ENCODE measurements at places on chromosomes 5 and 9.

DNA sequence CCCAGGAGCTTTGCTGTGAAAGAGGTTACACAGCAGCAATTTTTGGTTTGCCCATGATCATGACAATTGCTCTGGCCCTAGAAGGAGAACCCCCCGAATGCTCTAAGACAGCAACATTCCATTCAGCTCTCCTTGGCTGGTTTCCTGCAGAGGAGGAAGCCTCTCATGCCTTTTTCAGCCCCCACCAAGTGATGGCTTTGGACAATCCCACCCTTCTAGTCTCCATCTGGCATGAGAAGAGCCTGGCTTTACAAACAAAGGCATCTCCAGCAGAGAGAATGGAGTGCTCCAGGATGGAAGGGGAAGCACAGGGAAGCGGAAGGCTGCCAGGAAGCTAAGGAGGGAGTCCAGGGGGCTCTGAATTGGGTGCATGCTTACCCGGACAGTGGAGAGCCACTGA lies 98.4 kb downstream of the CRB2 start:
- no peak for DNase-seq

- DNase-seq: no peak
Measured at GRCh38 chr5:135335031-135335828, 63.8 kb downstream of the MACROH2A1 start.

- no peak for DNase-seq
Measured at GRCh38 chr5:136403346-136403745, 38.0 kb upstream of the TRPC7 start.

DNA sequence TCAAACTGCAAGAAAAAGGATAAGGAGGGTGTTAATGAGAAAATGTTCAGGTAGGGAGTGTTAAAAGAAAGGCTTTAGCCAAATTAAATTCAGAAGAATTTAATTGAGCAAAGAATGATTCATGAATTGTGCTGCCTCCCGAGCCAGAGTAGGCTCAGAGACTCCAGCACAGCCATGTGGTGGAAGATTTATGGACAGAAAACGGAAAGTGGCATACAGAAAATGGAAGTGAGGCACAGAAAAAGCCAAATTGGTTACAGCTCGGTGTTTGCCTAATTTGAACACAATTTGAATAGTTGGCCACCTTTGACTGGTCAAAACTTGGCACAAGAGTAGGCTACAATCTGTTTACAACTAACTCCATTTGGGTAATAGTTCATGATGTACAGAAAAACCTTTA lies 9.6 kb upstream of the SLC30A5 start:
- DNase-seq: no peak

- DNase-seq: no peak
Measured at GRCh38 chr5:39219437-39219836, at the start of gene FYB1. TSS of gene FYB1 (minus strand) at chr5:39219563. CDS start at chr5:39202960, 16,603 bp downstream.

DNA sequence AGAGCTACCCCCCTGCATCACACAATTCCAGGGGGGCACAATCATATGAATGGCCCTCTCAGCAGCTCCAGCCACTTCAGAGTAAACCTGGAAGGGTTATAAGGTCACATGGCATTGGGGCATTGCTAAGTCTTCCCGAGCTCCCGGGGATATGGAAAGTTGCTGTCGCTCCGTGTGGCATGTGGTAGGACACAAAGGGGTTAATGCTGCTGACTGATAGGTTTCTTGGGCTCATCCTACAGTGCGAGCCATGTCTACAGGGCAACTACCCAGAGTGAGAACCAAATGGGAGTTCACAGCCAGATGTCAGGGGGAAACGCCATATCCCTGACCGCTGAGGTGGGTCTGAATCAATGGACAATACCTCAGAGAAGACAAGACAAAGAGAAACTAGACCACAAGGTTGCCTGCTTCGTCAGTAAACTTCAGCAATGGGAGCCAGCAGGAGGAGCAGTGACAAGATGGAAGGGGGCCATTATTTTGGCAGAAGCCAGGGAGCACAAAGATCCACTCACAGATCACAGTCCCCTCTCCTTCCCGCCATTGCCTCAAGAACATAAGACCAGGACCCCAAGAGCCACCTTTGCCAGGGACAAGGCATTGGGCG lies 52.4 kb upstream of the SHISAL2B start:
- DNase-seq: no peak

DNA sequence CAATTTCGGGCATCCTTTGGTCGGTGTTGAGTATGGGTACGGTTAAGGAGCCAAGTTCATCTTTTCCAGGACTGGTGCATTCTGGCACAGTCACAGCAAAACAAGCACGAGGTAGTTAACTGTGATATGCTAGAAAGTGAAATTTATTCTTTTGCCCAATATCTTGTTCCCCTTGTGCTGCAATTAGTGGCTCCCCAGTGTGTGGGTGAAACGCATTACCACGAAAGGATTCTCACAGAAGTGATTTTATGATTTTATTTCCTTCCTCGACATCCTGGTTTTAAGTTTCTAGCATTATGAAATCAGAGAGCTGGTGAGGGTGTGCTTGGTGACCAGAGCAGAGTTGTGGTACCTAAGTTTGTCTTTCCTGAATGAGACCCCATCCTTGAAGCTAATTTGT lies 1.5 kb downstream of the FRMPD1 start:
- no peak for DNase-seq

DNA sequence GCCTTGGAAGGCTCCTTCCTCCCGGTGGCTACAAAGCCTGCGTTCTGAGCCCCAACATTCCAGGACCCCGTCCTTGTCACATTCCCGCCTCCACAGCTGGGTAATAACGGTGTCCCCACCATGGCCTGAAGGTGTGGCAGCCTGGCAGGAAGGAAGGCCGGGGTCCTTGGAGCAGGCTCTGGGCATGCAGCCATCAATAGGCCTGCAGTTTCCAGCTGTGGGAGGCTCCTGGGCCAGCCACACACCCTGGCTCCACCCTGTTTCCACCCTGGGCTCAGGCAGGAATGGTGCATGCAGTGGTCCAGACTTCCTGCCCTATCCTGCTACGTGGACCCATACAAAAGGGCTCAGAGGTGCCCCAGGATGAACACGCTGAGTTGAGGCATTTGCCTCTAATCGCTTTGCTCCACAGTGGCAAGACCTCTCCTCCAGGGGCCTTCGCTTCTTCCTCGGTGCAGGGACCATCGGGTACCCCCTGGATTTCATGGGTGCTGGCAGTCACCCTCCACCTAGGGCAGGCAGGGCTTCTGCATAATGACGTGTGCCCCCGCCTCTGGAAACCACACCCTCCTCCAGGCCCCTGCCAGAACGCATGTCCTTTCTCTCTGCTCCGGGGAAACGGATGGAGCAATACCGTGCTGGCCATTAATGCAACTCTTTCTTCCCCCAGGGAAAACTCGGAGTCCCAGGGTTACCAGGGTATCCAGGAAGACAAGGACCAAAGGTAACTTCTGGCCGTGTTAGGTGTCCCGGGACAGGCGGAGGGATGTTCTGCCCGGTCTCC lies 95.1 kb upstream of the FCN2 start:
- DNase-seq: no peak

DNA sequence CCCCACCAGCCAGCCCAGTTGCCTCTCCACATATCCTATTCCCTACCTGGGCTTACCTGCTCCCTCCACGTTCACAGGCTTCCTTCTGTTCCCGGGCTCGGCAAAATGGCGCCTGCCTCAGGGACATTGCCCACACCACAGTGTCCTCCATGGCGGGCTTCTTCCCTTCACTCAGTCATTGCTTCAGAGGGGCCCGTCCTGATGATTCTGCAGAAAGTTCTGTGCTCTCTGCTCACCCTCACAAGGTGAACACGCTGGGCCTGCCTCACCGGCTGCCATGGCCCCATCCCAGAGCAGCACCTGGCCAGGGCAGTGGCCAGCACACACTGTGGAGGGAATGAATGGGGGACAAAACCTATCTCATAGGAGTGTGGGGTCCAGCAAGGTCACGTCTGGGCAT lies 313.0 kb downstream of the GADD45G start:
- no peak for DNase-seq

DNA sequence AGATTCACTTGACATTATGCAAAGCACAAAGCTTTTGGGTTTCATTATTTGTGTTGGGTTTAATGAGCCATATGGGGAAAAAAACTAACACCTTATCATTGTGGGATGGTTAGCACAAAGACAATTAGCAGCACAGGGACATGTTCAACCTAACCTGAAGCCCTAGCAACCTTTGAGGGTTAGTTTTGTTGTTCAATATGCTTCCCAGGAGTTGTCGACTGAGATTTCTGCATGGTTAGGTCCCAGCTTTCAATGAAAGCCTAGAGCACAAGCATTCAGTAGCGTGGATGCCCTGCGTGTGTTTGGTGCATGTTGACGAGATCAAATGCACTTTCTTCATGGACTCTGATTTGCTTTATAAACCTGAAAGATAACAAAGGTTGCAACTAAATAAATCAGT lies 565.2 kb upstream of the TLE4 start:
- no peak for DNase-seq

DNA sequence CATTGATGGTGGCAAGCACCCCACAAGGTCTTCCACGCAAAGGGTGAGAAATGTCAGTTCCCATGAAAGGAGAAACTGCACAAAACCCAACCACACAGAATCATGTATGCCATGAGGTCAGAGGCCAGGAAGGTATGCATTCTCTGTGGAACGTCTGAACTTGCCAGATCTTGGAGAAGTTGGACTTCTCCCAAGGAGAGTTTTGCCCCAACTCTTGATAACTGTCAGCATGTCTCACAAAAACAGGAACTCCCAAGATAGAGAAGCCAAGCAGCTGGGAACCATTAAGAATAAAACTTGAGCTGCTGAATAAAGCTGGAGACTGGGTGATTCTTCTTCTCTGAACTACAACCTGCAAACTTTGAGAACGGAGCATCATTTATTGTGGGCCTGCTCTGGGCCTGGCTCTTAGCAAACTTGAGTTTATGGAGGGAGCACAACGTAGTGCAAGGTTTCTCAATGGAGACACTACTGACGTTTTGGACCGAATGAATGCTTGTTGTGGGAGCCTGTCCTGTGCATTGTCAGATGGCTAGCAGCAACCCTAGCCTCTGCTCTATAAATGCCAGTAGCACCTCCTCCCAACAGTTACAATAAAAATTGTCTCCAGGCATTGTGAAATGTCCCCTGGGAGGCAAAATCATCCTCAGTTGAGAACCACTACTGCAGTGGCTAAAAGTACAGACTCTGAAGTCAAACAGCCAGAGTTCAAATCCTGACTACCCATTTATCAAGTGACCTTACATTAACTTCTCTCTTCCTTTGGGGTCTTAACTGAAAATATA lies 193.5 kb downstream of the ACTL7B start:
- no peak for DNase-seq
